ENCODE measurements at places on chromosomes 6 and 20.

GRCh38 chr6:31805939-31806469 lies 762 bp downstream of the LSM2 start:
- DNase-seq, result no peak

DNA sequence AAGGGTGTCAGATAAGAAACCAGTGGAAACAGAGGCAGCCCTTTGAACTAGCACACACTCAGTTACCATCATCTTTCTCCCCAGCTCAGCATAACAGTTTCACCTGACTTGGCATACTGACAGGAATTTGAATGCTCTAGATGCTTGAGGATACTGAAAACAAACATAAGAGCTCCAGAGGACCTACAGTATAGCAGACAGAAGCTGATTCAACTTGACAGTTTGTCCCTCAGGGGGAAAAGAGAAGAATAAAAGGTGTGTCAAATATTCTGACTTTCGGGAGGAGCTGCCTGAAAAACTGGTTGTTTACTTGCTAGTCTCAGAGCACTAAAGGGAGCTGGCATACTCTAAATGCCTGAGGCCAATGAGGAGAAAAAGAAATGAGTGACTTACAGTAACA lies 35.1 kb downstream of the EYS start:
- no peak for DNase-seq

- no peak for DNase-seq
Observed at GRCh38 chr6:42702200-42702599, 20.2 kb downstream of the PRPH2 start.

DNA sequence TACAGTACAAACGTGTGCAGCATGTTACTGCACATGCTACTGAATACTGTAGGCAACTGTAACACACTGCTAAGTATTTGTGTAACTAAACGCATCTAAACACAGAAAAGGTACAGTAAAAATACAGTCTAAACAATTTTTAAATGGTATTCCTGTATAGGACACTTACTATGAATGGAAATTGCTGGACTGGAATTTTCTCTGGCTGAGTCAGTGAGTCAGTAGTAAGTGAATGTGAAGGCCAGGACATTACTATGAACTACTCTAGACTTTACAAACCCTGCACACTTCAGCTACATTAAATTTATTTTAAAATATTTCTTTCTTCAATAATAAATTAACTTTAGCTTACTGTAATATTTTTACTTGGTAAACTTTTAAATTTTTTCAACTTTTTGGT lies 225.0 kb upstream of the TENT5A start:
- no peak for DNase-seq

GRCh38 chr6:129617986-129618385 lies 92.0 kb downstream of the ARHGAP18 start:
- DNase-seq, result no peak

DNA sequence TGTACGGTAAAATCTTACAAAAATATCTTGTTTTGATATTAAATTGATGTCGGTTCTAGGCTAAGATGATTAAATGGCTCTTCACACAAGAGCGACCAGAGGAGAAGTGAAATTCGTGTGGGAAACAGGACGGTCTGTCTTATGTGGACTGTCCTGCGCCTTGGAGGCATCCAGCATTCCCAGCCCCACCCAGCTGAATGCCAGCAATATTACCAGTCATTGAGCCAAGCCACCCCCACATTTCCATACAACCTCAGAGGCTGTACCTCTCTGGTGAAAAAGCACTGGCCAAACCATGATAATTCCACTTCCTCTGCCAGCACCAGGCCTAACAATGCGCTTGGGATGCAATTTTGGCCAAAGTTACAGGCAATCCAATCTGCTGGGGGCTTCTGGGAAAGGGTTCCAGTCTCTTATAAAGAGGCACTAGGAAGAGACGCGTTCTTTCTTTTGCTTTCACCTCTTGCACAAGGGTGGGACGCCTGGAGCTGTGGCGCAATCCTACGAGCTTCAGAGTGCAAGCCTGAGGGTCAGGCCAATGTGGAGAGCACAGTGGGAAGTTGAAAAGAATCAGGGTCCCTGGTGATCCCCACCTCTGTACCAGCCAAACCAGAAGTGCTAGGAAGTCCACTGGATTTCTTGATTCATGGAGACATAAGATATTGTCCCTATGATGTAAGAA lies 213.1 kb downstream of the PREX1 start:
- DNase-seq, result no peak

GRCh38 chr6:44735630-44735963 lies 348.1 kb downstream of the CDC5L start:
- DNase-seq, result no peak

DNA sequence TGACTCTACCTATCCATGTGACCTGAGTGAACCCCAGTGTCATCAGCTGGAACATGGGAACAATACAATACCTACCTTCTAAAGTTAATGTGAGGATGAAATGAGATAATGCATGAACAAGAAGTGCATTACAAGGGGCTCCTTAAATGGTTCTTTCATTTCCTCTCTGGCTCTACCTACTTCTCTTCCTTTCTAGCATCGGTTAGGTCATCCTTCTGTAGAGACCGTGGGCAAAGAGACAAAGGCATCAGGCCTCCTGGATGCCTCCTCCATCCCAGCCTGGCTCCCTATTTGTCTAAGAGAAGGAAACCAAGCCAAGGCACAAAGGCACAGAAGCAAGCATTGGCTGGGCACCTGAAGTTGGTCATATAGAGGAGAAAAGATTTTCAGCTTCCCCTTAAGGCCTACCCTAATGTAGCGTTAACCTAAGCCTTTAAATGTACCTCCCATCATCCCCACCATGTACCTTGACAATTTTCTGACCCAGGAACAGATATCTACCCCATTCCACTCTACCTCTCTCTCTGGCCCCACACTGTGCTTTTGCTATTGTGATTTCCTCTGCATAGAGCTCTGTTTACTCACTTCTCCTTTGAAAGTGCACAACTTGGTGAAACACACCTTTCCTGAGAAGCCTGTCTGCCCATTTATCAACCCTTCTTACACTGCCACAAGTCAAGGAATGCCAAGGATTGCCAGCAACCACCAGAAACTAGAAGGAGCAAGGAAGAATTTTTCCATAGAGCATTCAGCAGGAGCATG lies 86.6 kb downstream of the GCLC start:
- no peak for DNase-seq

DNA sequence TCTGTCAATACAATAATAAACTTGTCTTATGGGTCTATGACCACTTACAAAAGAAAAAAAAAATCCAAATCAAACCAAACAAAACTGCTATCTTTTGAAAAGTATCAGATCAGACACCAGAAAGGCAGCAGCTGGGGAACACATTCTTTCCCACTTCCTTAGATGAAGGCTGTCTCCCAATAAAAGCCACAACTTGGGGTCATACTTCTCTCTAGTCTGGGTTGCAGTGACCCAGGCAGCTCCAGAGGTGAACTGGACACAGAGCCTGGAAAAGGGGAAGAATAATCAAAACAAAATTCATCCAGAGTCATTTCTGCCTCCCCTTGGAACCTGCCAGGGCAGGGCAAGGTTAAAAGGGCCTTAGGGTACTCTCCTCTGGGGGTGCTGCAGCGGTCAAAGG lies 19.1 kb downstream of the ATXN1 start:
- no peak for DNase-seq

- DNase-seq, result no peak
Observed at GRCh38 chr6:85580118-85580877, 13.4 kb downstream of the SNX14 start.

GRCh38 chr6:70072540-70073179 lies 206.3 kb downstream of the COL19A1 start:
- peak; percentile 15 for DNase-seq

DNA sequence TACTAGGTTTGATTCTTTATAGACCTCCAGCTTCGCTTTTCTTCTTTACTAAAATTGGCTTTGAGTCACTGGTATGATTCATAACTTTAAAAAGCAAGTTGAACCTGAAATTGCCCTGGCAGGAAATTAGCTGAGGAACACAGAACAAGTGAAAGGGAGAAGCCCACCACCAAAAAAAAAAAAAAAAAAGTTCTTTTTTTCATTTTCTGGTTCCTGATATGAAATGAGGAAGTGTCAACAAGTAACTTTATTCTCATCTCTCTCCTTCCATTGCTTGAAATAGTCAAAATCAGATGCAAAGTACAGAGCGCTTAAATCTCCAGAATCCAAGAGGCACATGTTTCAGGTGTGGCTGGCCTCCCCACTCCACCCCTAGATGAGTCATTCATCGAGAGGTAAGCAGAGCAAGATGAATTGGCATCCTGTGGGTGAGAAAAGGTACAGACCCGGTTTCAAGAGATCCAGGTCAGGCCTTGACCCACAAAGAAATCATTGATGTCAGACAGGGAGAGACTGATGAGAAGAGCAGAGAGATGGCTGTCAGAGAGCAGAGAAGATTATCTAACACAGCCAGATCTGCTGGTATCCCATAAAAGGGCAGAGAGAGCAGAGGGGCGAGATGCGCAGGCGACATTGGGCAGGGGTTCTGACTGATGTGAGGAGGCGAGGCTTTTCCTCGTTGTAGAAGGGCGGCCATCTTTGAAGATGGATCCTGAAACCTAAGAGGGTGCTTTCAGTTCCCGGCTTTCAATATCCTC lies 54.8 kb upstream of the MBOAT1 start:
- DNase-seq, result peak; percentile 65

DNA sequence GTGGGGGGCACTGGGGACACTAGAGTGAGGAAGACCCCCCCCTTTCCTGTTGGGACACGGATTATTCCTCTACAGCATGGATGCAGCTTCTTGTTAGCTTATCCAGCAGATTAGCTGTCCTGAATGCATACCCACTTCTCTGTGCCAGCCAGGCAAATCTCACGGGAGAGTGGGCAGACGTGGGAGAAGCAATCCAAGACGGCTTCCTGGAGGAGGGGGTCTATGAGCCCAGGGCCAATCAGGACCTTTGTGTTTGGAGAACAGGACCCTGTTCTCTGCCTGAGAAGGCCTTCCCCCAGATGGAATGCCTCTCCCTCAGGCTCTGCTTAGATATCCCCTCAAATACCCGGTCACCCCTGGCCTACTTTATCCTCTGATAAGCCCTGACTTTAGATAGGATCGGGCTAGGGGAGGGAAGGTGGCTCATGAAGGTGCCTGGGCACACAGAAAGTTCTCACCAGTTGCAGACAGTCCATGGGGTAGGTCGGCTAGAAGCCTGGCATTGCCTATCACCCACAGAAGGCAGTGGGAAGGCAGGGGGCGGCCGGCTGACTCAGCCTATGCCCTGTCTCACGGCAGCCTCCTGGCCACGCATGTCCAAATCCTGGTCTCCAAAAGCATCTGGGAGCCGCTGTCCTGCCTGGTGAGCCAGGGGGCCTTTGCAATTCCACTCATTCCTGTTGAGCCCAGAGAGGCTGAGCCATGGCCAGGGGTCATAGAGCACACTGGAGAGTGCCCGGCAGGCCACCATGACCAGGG lies 34.7 kb downstream of the SUN5 start:
- DNase-seq, result no peak

DNA sequence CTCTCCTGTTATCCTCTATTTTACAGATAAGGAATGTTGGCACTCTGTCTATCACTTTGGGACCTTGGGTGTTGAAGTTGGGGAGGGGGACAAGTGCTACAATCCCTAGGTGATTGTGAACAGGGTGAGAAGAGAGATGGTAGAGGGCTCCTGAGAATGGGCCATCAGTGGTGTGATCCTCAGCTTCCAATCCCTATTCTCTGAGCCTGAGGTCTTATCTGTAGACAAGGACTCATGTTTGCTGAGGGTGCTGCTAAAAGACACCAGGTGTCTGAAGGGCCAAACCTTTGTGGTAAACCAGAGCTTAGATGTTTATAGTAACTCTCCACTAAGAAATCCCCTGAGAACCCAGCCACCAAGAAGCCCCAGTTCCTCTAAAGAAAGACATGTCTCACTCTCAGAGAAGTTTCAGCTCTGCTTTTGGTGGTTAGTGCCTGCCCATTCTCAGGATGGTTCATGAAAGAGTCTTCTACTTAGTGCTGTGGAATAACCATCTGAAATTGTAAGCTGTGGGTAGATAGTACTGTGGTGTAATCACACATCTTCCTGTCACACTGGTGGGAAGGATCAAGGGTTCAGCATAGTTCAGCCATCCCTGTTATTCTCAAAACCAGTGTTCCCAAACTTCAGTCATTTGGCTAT lies 58.2 kb upstream of the IL20RA start:
- DNase-seq, result no peak

GRCh38 chr6:164133095-164133494 lies 718.6 kb downstream of the QKI start:
- no peak for DNase-seq

GRCh38 chr6:150435832-150436231 lies 67.0 kb downstream of the IYD start:
- DNase-seq, result no peak

DNA sequence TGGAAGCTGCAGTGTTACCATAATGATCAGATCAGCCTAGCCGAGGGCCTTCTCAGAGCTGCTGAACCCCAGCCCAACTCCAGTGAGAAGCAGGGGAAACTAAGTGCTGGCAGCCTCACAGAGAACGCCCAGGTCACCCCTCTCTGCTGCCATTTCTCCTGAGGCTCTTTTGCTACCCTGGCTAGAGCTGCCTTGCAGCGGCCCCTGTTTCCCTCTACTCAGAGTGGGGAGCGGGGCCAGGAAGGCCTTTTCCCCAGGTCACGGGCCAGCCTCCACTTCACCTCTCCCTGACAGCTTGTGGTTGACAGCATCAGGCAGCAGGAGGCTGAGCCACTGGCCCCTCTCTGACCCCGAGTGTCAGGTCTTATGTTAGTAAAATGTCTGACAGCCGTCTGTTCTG lies 22.7 kb downstream of the ACTR5 start:
- no peak for DNase-seq

DNA sequence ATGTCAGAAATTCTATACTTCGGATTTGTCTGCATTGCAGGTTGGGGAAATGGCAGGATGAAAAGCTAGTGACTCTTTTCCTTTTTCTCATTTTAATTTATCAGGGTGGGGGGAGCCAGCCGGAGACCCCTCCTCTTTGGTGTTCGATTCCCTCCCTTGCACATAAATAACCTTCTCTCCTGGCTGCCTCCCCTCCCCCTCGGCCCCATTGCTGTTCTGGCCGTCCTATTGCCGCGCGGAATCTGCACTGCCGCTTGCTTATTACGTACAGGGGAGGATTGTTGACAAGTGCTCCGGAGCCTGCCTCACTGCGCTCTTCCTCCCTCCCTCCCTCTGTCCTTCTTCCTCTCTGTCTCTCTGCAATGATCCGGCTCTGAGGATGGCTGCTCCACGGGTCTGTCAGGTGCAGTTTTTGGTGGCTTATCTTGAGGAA lies 154.7 kb downstream of the JARID2 start:
- DNase-seq, result no peak

GRCh38 chr20:35248641-35249475 lies 22.4 kb downstream of the MMP24 start:
- DNase-seq, result no peak

DNA sequence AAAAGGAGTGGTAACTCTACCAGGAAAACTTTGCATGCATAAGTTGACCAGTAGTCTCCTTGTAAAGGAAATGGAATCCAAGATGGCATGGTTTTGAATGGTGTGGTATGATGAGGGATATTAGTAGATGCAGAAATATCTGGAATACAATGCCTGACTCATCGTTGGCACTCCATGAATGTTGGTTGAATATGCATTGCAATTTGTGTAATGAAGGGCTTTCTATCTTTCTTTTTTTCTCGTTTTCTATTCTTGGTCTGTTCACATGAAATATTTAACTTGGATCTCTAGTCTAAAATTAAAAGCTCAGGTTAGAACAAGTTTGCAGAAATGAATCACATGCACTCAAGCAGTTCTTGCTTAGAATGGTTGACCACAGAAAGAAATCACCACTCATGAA lies 277.3 kb upstream of the PRND start:
- no peak for DNase-seq
